Breast epithelium (tissue), 4 donors: ENCODE measurements at places on chromosomes 12 and 14. TPM values are rescaled to one million over a fixed set of nuclear protein-coding genes. Genes with fewer than 3 reads are reported as not detected.

Gene SOAT2
- total RNA-seq = 0.16 TPM

Gene RIN3
- 19.7 TPM for total RNA-seq

- no peaks in the 10 kb centered on the region for H3K4me1 ChIP-seq
- no peaks in the 10 kb centered on the region for H3K36me3 ChIP-seq
- DNase-seq = no peak
- no peaks in the 10 kb centered on the region for H3K27me3 ChIP-seq
Observed at GRCh38 chr14:29548948-29549370, 378.7 kb downstream of the PRKD1 start.

GRCh38 chr14:53260928-53261327 lies 107.8 kb upstream of the DDHD1 start:
- no peak for DNase-seq
- H3K4me3 ChIP-seq = no peak overlapping the region
- H3K27me3 ChIP-seq = no peaks in the 10 kb centered on the region
- H3K4me1 ChIP-seq = no peaks in the 10 kb centered on the region
- H3K36me3 ChIP-seq = no peaks in the 10 kb centered on the region

Gene ABCC9
- total RNA-seq = 27.5 TPM

Gene PIK3C2G
- 35.1 TPM for total RNA-seq

GRCh38 chr12:56081393-56082347 lies 1.7 kb downstream of the ERBB3 start:
- no peaks in the 10 kb centered on the region for H3K27me3 ChIP-seq
- H3K4me1 ChIP-seq = no peaks in the 10 kb centered on the region
- no peak for DNase-seq
- no peak overlapping the region for H3K4me3 ChIP-seq
- H3K36me3 ChIP-seq = no peaks in the 10 kb centered on the region
- H3K27ac ChIP-seq = peak overlapping the region; percentile 91

Gene ASPG
- total RNA-seq = 0.33 TPM

DNA sequence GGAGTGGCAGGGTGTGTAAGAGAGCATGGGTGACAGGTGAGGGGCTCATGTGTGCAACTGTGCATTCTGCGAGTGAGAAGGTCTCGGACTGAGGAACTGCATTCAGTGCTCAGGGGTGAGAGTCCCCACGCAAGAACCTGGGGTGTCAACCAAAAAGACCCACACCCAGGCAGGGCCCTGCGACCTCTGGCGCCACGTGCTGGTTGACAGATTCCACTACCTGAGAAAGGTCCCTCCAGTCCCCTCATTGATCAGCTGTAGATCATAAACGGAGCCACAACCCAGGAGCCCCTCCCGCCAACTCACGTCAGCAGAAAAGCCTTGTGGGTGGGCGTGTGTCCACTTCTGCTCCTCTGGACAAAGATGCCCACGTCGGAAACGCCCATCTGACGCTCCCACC lies 98.7 kb downstream of the ASCL4 start:
- no peak overlapping the region for H3K4me3 ChIP-seq
- DNase-seq = no peak
- no peaks in the 10 kb centered on the region for H3K27me3 ChIP-seq
- no peaks in the 10 kb centered on the region for H3K36me3 ChIP-seq
- no peak overlapping the region for H3K27ac ChIP-seq

- no peak for DNase-seq
- no peaks in the 10 kb centered on the region for H3K27me3 ChIP-seq
- H3K4me3 ChIP-seq = no peak overlapping the region
- H3K27ac ChIP-seq = no peak overlapping the region
Observed at GRCh38 chr14:23445773-23446172, 10.3 kb upstream of the MYH7 start.

GRCh38 chr12:48388460-48388859 lies 37.7 kb upstream of the ZNF641 start:
- no peak for DNase-seq
- no peak overlapping the region for H3K27ac ChIP-seq
- H3K4me3 ChIP-seq = no peak overlapping the region
- no peaks in the 10 kb centered on the region for H3K27me3 ChIP-seq

- H3K27me3 ChIP-seq = no peaks in the 10 kb centered on the region
- peak overlapping the region; percentile 46 for H3K27ac ChIP-seq
- peaks cover 10% of the 10 kb centered on the region for H3K4me1 ChIP-seq
Observed at GRCh38 chr14:105317546-105317945, 3.0 kb downstream of the PACS2 start.

GRCh38 chr12:80234667-80235066 lies 135.3 kb downstream of the OTOGL start:
- no peak for DNase-seq
- no peaks in the 10 kb centered on the region for H3K4me1 ChIP-seq
- no peak overlapping the region for H3K27ac ChIP-seq
- H3K36me3 ChIP-seq = no peaks in the 10 kb centered on the region
- no peaks in the 10 kb centered on the region for H3K27me3 ChIP-seq

GRCh38 chr12:84911271-84912197 lies 1.1 kb downstream of the SLC6A15 start:
- DNase-seq = peak; percentile 50
- H3K36me3 ChIP-seq = no peaks in the 10 kb centered on the region
- peaks cover 4% of the 10 kb centered on the region for H3K4me1 ChIP-seq

Gene GOLT1B
- 30.9 TPM for total RNA-seq

Gene SMCO2
- not detected for total RNA-seq

DNA sequence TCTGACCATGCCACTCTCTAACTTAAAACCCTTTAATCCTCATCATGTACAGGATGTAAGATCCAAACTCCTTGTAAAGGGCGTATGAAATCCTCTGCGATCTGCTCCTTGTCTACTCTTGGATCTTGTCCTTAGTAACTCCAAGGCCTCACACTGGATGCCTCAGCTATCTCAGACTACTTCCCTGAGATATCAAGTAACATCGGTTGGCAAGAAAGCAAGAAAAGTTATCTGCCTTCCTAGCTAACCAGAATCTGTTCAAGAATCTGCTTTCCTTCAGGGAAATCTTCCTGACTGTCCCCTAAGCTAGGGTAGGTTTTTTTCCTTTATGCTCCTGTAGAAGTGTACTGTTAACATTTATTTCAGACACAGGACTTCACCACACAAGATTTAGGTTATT lies 82.6 kb downstream of the TAOK3 start:
- no peaks in the 10 kb centered on the region for H3K36me3 ChIP-seq
- H3K4me3 ChIP-seq = no peak overlapping the region
- H3K4me1 ChIP-seq = no peaks in the 10 kb centered on the region
- no peaks in the 10 kb centered on the region for H3K27me3 ChIP-seq

GRCh38 chr14:91144425-91145145 lies 30.7 kb downstream of the DGLUCY start:
- H3K27me3 ChIP-seq = no peaks in the 10 kb centered on the region
- no peak overlapping the region for H3K4me3 ChIP-seq
- peak overlapping the region; percentile 50 for H3K27ac ChIP-seq
- no peaks in the 10 kb centered on the region for H3K4me1 ChIP-seq

Gene SIX6
- not detected for total RNA-seq

Gene OR6C1
- total RNA-seq = not detected

DNA sequence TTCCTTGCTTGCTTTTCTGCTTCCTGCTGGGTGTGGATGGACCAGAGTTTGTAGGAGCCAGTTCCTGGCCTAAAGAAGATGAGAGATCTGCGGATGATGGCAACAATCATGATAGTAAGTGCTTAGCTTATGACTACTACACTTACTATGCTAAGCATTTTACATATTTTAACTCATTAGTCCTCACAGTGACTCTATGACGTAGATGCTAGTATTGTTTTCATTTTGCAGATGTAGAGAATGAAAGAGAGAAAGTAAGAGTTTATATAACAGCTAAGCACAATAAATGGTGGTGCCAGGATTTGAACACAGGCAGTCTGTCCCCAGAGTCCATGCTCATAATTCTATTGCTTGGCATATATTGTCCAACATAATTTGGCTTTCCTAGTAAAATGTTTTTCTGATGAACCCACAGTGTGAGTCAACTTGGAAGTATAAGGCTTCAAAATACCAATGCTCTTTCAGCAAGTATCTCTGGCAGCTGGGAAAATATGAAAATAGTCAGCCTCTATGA lies 363.2 kb upstream of the DDHD1 start:
- no peaks in the 10 kb centered on the region for H3K27me3 ChIP-seq
- no peak overlapping the region for H3K27ac ChIP-seq
- no peak for DNase-seq
- no peaks in the 10 kb centered on the region for H3K4me1 ChIP-seq

Gene LMO3
- total RNA-seq = 16.5 TPM

DNA sequence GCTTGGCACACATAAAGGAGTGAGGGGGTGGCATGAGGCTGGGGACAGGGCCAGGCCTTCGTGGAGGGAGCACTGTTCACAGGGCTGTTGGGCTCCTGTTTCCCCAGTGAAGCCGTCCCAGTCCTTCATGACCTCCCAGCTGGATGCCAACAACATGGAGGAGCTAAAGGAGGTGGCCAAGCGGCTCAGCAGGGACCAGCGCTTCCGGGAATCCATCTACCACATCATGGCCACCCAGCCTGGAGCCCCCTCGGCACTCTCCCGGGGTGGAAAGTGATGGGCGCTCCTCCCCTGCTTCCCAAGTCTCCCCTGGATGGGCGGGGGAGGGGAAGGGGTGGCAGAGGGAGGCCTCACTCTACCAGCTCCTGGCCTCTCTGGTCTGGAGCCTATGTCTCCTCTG lies 43.6 kb downstream of the PLEKHD1 start:
- H3K4me3 ChIP-seq = no peak overlapping the region
- no peaks in the 10 kb centered on the region for H3K27me3 ChIP-seq
- H3K36me3 ChIP-seq = no peaks in the 10 kb centered on the region
- no peak overlapping the region for H3K27ac ChIP-seq
- no peaks in the 10 kb centered on the region for H3K4me1 ChIP-seq
- no peak for DNase-seq

DNA sequence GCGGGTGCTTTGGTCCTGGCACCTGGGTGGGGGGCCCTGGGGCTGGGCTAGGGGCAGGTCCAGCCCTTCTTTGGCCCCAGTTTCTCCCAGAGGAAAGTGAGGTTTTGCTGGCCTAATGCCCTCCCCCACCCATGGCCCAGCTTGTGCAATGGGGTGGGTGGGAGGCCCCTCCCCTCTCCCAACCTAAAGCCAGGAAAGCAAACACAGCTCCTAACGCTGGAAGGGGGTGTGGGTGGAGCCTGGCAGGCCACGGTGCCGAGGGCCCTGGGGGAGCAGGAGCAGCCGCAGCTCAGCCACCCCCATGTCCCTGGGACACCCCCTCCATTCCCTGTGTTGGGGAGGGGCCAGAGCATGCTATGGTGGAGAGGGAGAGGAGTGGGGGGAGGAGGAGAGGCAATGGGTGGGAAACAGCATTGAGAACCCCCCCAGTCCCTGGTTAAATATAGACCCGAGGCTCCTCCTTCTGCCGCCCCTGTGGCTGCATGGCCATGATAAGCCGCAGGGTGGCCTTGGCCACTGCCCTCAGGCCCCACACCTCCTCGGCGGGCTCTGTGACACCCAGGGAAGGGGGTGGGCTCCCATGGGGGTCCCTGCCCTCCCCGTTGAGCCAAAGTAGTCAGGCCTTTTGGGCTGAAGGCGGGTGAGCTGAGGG lies 4.7 kb downstream of the EXOC3L4 start:
- H3K27me3 ChIP-seq = peaks cover 28% of the 10 kb centered on the region
- peaks cover 6% of the 10 kb centered on the region for H3K4me1 ChIP-seq
- no peak overlapping the region for H3K4me3 ChIP-seq
- no peaks in the 10 kb centered on the region for H3K36me3 ChIP-seq
- peak overlapping the region; percentile 19 for H3K27ac ChIP-seq

DNA sequence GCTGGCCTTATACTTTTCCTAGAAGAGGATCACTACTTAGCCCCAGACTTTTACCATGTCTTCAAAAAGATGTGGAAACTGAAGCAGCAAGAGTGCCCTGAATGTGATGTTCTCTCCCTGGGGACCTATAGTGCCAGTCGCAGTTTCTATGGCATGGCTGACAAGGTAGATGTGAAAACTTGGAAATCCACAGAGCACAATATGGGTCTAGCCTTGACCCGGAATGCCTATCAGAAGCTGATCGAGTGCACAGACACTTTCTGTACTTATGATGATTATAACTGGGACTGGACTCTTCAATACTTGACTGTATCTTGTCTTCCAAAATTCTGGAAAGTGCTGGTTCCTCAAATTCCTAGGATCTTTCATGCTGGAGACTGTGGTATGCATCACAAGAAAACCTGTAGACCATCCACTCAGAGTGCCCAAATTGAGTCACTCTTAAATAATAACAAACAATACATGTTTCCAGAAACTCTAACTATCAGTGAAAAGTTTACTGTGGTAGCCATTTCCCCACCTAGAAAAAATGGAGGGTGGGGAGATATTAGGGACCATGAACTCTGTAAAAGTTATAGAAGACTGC lies 1.5 kb downstream of the MGAT2 start:
- no peaks in the 10 kb centered on the region for H3K36me3 ChIP-seq
- peaks cover 6% of the 10 kb centered on the region for H3K4me1 ChIP-seq
- H3K4me3 ChIP-seq = peak overlapping the region; percentile 80

- H3K4me1 ChIP-seq = no peaks in the 10 kb centered on the region
- no peak for DNase-seq
- no peaks in the 10 kb centered on the region for H3K36me3 ChIP-seq
- H3K4me3 ChIP-seq = no peak overlapping the region
- no peak overlapping the region for H3K27ac ChIP-seq
- no peaks in the 10 kb centered on the region for H3K27me3 ChIP-seq
Observed at GRCh38 chr12:103855036-103855712, 14.1 kb upstream of the NT5DC3 start.
